ENCODE measurements at places on chromosomes 4 and X. TPM values are rescaled to one million over a fixed set of nuclear protein-coding genes. Genes with fewer than 3 reads are reported as not detected.

MSX1 gene
- 0.24 TPM for total RNA-seq

SCML2 gene
- total RNA-seq, result 3.3 TPM

NAA11 gene
- total RNA-seq, result not detected

FHIP1A gene
- 0.15 TPM for total RNA-seq

LARP1B gene
- total RNA-seq, result 20.3 TPM

SMIM10 gene
- 1.4 TPM for total RNA-seq

TEC gene
- 2.4 TPM for total RNA-seq

SPANXN3 gene
- not detected for total RNA-seq

GRCh38 chr4:107996949-107997788 lies 7.5 kb downstream of the HADH start:
- peaks cover 4% of the 10 kb centered on the region for H3K4me1 ChIP-seq
- H3K27me3 ChIP-seq, result no peaks in the 10 kb centered on the region
- DNase-seq, result no peak
- no peak overlapping the region for H3K4me3 ChIP-seq
- no peaks in the 10 kb centered on the region for H3K36me3 ChIP-seq

DNA sequence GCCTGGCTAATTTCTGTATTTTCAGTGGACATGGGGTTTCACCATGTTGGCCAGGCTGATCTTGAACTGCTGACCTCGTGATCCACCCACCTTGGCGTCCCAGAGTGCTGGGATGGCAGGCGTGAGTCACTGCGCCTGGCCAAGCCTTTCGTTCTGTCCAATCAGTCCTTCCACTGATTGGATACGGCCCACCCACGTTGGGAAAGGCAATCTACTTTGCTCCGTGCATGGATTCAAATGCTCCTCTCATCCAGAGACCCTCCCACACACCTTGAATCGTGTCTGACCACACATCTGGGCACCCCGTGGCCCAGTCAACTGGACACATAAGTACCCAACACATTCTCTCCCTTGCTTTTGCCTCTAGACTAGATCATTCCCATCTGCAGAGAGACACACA lies 74.9 kb downstream of the CRLF2 start:
- H3K4me3 ChIP-seq, result no peak overlapping the region
- H3K27me3 ChIP-seq, result no peaks in the 10 kb centered on the region
- DNase-seq, result no peak
- no peak overlapping the region for H3K27ac ChIP-seq
- H3K4me1 ChIP-seq, result no peaks in the 10 kb centered on the region

GRCh38 chrX:134718105-134718965 lies 60.1 kb upstream of the PLAC1 start:
- no peak for DNase-seq
- H3K4me1 ChIP-seq, result no peaks in the 10 kb centered on the region
- H3K4me3 ChIP-seq, result no peak overlapping the region
- no peaks in the 10 kb centered on the region for H3K27me3 ChIP-seq

DNA sequence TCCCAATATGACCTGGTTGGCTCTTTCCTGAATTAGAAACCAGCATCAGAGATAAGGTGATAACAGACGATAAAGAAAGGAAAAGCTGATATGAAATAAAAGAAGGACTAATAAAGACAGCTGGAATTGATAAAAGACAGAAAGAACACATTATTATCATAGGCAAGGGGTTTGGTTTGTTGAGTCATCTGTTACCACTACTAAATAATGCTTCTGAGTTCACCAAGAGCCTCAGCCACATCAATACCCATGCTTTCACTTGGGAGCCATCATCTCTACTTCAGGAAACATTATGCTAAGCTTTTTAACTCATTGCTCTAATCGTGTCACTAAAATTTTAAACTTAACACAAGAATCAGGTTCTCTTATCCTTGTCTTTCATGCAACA lies 27.6 kb downstream of the ANXA5 start:
- no peak overlapping the region for H3K27ac ChIP-seq
- no peaks in the 10 kb centered on the region for H3K27me3 ChIP-seq
- no peak for DNase-seq
- no peaks in the 10 kb centered on the region for H3K4me1 ChIP-seq
- no peak overlapping the region for H3K4me3 ChIP-seq
- peaks cover 14% of the 10 kb centered on the region for H3K36me3 ChIP-seq

GRCh38 chr4:86185659-86186058 lies 174.2 kb downstream of the MAPK10 start:
- DNase-seq, result no peak
- no peaks in the 10 kb centered on the region for H3K36me3 ChIP-seq
- no peaks in the 10 kb centered on the region for H3K27me3 ChIP-seq
- H3K27ac ChIP-seq, result no peak overlapping the region
- no peak overlapping the region for H3K4me3 ChIP-seq

DNA sequence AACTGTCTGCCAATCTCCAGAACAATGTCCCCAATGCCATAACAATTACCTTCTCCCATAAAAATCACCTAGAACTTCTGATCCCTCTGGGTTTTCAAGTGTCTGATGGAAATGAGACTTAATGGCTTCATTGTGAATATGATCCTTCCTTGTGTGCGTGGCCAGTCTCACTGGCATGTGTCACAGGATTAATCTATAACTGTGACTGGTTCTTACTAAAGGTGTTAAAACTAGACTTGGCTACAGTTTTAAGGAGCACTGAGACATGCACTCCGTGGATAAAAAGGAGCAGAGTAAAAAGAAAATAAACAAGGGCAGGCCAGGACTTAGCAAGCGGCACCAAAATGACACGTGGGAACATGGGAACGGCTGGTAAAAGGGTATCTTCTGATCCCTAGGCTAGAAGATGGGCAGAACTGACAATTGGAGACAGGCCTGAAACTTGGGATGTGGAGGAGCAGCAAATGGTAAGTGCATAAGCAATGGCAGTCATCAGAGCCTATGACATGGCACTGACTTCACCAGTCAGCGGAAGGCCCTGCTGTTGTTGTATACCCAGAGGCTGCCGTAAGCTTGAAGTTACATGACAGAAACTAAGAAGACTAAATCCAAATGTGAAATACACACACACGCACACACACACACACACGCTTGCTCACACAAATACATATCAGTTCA lies 256.6 kb upstream of the NOCT start:
- no peak for DNase-seq
- no peak overlapping the region for H3K4me3 ChIP-seq
- H3K27ac ChIP-seq, result no peak overlapping the region
- H3K36me3 ChIP-seq, result no peaks in the 10 kb centered on the region
- no peaks in the 10 kb centered on the region for H3K4me1 ChIP-seq

GRCh38 chr4:181820553-181820952 lies 422.6 kb upstream of the TENM3 start:
- no peaks in the 10 kb centered on the region for H3K4me1 ChIP-seq
- H3K27me3 ChIP-seq, result no peaks in the 10 kb centered on the region
- no peak for DNase-seq

DNA sequence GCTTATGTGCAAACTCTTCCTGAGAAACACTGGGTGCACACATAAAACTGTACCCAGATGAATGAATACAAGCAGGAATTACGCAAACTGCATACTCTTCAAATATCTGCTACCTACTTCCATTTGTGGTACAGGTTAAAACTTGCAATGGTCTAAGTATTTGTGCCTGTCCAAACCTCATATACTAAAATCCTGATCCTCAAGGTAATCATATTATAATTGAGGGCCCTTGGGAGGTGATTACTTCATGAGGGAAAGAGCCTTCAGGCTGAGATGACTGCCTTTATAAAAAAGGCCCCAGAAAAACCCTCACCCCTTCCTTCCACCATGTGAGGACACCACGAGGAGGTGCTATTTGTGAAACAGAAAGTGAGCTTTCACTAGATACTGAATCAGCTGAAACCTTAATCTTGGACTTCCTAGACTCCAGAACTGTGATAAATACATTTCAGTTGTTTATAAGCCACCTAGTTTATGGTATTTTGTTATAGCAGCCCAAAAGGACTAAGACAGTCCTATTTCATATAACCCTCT lies 1977.2 kb downstream of the PCDH7 start:
- no peak overlapping the region for H3K27ac ChIP-seq
- DNase-seq, result no peak
- H3K4me3 ChIP-seq, result no peak overlapping the region
- H3K27me3 ChIP-seq, result no peaks in the 10 kb centered on the region
- H3K36me3 ChIP-seq, result no peaks in the 10 kb centered on the region

GRCh38 chr4:55178226-55179005 lies 53.0 kb upstream of the KDR start:
- H3K36me3 ChIP-seq, result no peaks in the 10 kb centered on the region
- H3K27me3 ChIP-seq, result no peaks in the 10 kb centered on the region
- H3K27ac ChIP-seq, result no peak overlapping the region
- H3K4me3 ChIP-seq, result no peak overlapping the region
- no peak for DNase-seq
- H3K4me1 ChIP-seq, result no peaks in the 10 kb centered on the region

GRCh38 chr4:38819569-38819968 lies 15.0 kb upstream of the TLR1 start:
- H3K27me3 ChIP-seq, result no peaks in the 10 kb centered on the region
- H3K4me3 ChIP-seq, result no peak overlapping the region
- no peaks in the 10 kb centered on the region for H3K4me1 ChIP-seq
- DNase-seq, result no peak

DNA sequence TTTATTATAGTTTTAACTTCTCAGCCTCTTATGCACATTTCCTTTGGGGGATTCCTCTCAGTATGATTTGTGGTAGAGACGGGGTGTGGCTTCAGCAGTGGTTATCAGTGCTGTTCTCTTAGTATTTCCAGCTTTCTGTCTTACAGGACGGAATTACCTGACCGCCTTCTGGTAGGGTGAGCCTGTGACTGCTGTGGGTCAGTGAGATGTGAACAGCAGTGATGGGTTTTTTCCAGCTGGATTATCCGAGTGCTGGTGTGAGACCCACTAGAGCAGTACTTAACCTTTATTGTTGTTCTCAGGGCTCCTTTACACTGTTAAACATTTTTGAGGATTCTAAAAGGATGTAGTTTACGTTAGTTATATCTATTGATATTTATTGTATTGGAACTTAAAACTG lies 135.2 kb downstream of the SLIT2 start:
- H3K36me3 ChIP-seq, result no peaks in the 10 kb centered on the region
- no peak for DNase-seq
- H3K27me3 ChIP-seq, result no peaks in the 10 kb centered on the region
- H3K4me3 ChIP-seq, result no peak overlapping the region

DNA sequence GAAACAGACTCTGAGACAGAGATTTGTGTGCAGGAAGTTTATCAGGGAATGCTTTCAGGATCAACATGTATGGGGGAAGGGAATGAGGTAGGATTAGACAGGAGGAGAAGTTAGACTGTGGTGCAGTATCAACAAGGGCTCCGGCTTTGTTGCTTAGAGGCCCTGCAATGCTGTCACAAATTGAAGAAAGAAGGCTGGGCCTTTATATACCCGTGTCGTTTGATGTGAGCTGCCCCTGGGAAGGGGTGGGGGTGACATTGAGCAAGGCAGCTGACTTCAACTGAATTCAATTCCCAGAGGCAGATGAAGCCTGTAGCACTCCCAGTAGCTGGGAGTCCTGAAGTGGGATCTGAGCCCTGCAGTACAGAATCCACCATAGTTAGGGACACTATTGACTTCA lies 29.5 kb upstream of the USP9X start:
- H3K27me3 ChIP-seq, result no peaks in the 10 kb centered on the region
- H3K4me3 ChIP-seq, result no peak overlapping the region
- no peak overlapping the region for H3K27ac ChIP-seq
- no peak for DNase-seq

DNA sequence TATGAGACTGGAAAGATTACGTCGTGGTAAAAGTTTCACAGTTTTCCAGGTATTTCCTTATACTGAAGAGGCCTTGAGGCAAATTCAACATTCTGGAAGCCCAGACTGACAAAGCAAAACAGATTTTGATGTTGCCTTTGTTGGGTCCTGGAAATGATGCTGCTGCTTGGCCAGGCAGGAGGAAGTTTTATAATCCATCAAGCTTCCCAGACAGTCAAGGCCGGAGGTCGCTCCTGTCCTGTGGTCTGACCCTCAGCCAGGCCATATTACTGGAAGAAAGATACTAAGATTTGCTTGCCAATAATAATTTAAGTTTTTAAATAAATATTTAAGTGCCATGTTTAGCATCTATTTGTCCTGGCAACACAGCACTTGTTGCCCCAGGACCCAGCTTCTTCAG lies 63.4 kb downstream of the TAPT1 start:
- no peak overlapping the region for H3K27ac ChIP-seq
- no peaks in the 10 kb centered on the region for H3K27me3 ChIP-seq
- DNase-seq, result no peak

DNA sequence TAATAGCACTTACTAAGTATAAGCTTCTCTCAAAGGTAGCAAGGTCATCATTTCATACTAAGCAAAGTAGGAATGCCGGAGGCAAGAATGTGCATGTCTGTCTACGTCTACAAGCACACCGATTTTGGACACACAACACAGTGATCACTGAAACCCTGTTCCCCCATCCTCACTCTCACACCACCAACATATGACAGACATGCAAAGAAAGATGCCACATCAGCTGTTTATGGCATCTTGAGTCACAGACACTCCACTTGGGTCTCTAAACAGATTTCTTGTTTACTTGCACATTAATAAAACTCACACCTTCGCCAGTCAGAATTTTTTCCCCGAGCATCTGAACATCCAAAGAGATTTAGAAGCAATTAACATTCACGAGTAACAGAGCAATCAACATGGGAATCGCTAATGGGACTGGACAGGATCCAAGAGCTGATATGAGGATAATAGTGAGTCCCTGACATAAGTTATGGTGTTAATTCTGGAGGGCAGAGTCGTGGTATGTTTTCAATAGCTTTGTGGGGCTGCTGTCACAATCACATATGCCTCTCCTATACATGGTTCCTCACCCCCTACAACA lies 324.1 kb downstream of the DHX15 start:
- DNase-seq, result no peak
- no peak overlapping the region for H3K4me3 ChIP-seq
- H3K27ac ChIP-seq, result no peak overlapping the region
- H3K4me1 ChIP-seq, result no peaks in the 10 kb centered on the region

DNA sequence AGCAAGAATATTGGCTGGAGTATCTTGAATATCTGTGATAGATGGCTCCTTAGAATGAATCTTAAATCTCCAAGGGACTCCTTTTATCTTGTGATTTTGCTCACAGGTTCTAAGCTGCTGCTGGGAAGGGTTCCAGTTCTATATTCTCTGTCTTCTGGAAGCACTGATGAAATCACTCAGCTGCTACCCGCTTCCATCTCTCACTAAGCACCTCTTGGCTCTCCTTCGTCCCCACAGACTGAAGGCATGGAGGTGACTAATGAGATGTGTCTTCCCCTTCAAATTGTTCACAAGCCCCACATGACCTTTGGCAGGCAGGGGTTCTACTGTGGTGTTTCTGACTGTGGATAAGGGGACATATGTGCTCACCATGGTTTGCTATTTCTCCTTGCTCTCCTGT lies 75.9 kb downstream of the C4orf51 start:
- no peak for DNase-seq
- no peaks in the 10 kb centered on the region for H3K27me3 ChIP-seq
- no peak overlapping the region for H3K27ac ChIP-seq
- H3K4me3 ChIP-seq, result no peak overlapping the region
- H3K36me3 ChIP-seq, result peaks cover 5% of the 10 kb centered on the region
- no peaks in the 10 kb centered on the region for H3K4me1 ChIP-seq

DNA sequence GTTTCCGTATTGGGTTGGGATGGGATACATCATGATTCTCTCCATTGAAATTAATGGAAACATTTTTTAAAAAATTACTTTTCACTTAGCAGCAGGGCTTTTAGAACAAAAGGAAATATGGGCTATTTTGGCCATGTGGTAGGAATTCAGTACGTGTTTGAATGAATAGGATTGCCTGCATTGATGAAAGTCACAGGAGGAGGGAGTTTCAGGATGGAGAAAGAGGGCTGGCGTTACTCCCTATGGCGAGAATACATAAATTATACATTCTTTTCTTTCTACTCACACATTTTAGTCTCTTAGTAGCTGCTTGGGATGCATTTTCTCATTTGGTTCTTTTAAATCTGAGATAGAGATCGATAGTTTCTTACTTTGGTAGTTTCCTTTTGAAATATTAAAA lies 100.3 kb upstream of the PDHA1 start:
- no peak overlapping the region for H3K4me3 ChIP-seq
- H3K27me3 ChIP-seq, result no peaks in the 10 kb centered on the region
- H3K27ac ChIP-seq, result no peak overlapping the region
- no peaks in the 10 kb centered on the region for H3K36me3 ChIP-seq
- no peak for DNase-seq
